ENCODE measurements at places on chromosomes 6 and 20. TPM values are rescaled to one million over a fixed set of nuclear protein-coding genes. Genes with fewer than 3 reads are reported as not detected.
A peak's percentile ranks its signal among the peaks of the same experiment; 100 is the strongest.

The CNBD2 gene
- 3.4 TPM for total RNA-seq

The SLC17A2 gene
- not detected for total RNA-seq

The PSORS1C2 gene
- total RNA-seq, result not detected

The COL19A1 gene
- total RNA-seq, result 2.5 TPM

The TGM2 gene
- 695 TPM for total RNA-seq

The THEMIS gene
- 0.97 TPM for total RNA-seq

The CPXM1 gene
- total RNA-seq, result 4.3 TPM

- DNase-seq, result no peak
These were observed 7.8 kb downstream of the RAMACL start for GRCh38 chr6:166578536-166579236.

DNA sequence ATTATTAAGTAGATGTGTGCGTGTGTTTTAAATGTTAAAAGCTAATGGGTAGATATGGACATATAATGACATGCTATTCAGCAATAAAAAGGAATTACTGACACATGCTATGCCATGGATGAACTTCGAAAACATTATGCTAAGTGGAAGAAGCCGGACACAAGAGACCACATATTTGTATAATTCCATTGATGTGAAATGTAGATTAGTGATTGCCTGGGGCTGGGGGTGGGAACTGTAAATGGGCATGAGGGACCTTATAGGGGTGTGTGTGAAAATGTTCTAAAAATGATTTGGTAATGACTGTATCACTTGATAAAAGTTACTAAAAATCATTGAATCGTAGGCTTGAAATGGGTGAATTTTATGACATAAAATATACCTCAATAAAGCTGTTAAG, 104.5 kb upstream of the BEND3 start:
- no peak for DNase-seq

- no peak for DNase-seq
These were observed 220.1 kb upstream of the DTNBP1 start for GRCh38 chr6:15882915-15883314.

DNA sequence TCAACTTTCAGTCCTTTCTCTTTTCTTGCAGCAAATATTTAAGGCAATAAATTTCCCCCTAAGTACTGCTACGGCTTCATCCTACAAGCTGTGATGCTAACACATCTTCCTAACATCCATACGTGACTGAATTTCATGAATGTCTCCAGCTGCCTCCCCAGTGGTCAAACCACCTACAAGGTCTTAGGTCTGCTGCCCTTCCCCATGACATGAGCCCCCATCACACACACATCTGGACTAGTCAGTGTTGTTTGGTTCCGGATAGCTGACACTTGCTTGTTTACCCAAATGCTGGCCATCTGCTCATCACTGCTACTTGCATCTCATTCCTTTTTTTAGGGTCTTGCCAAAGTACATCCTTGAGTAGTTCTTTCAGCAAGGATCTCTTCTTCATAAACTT, 14.6 kb downstream of the RRBP1 start:
- DNase-seq, result no peak

DNA sequence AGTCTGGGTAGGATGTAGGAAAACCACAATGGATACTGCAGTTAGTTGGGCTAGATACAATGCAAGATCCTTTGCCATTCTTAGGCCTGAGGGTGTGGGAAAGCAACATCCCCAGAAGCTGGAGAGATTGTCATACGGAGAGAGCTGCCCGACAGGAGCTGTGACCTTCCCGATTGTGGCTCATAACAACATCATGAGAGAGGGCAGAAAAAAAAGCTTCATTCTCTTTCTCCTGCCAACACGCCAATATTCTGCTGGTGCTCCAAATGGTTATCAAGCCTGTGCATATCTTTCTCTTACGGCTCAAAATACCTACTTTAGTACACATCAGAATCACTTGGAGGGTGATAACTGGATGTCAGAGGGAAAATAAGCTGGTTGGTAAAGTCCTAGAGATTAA, 81.1 kb downstream of the IBTK start:
- no peak for DNase-seq

GRCh38 chr6:170083236-170084051, 207.4 kb downstream of the DLL1 start:
- DNase-seq, result peak; percentile 13

DNA sequence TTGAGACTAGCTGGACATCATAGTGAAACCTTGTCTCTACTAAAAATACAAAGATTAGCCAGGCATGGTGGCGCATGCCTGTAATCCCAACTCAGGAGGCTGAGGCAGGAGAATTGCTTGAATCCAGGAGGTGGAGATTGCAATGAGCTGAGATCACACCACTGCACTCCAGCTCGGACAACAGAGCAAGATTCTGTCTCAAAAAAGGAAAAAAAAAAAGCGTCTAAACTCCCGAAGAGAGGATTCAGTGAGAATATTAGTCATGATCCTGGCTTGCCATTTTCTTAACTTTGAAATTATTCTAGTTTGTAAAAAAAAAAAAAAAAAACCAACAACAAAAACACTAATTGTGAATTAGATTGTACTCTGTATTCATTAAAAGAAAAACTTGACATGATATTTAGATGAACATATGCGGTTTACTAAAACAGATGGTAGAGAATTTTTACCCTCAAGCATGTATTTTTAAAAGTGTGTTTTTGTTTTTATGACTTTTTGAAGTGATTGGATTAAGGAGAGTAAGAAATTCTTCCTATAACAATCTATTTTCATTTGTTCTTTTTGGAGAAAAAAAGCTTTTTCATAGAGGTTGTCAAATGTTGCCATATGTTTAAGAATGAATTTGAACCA, 80.7 kb downstream of the UST start:
- no peak for DNase-seq

GRCh38 chr6:125354649-125355048, 52.9 kb upstream of the HDDC2 start:
- no peak for DNase-seq

GRCh38 chr6:122079916-122080315, 319.5 kb upstream of the HSF2 start:
- no peak for DNase-seq

GRCh38 chr6:168660400-168660945, 219.5 kb downstream of the SMOC2 start:
- no peak for DNase-seq

DNA sequence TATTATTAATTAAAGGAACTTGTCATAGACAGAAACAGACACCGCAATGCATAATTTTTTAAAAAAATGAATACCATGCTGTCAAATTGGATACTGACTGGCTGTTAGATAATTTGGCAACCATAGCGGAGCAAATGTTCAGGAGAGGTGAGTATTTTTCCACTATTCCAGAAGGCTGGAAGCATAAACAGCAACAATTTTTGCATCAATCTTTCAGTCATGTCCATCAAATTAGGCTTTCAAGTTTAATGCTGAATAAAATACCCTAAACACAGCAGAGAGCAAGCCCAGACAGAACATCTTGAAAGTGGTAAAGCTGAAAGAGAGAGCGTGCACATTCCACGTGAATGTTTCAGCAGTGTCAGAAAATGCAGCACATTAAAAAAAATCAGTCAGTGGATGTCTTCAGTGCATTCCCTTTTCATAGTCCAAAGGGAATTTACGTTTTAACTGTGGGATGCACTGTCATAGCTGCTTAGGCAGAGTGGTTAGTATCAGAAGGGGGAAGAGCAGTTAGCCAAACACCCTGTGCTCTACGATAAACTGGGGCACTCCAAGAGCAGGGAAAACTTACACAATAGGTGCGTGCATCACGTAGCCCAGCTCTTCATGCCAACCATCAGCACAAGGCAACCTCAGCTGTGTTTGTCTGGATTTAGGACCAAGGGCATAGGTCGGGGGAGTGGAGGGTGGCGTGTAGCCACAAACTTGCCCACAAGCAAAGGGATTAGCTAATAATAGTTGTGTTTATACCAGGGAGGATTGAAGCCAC, 116.2 kb upstream of the STMND1 start:
- peak; percentile 36 for DNase-seq

GRCh38 chr6:836276-836853, 143.4 kb upstream of the EXOC2 start:
- DNase-seq, result no peak

DNA sequence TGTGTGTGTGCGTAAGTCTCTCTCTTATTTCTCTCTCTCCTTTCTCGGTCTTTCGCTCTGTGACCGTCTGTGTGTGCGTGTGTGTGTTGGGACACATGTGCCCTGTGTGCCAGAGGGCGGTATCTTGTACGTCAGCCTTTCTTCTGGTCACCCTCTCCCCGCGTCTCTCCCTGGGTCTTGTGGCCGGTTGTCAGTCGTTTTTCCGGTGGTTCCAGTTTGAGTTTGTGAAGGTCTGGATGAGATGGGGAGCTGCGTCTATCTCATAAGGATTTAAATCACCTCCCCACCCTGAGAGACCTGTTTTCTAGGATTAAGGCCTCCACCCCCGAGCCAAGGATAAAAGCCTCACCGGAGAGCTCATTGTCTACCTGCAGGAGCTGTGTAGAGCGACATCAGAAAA, 295.5 kb upstream of the ZNF337 start:
- no peak for DNase-seq

DNA sequence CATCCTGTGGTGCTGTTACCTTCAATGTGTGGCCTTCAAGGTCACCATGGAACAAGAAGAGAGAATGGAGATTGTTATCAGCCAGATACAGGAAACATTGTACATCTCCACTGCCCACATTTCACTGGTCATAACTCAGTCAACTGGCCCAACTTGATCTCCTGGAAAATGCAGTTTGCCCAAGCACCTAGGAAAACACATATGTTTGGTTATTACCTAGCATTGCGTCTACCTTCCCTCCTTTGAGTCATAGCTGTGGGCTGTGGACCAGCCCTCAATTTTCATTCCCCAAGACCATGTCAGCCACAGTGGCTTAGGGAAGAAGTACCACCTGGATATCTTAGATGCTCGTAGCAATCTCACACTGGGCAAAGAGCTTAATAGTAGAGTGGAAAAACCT, 513.4 kb downstream of the KIF16B start:
- DNase-seq, result no peak

DNA sequence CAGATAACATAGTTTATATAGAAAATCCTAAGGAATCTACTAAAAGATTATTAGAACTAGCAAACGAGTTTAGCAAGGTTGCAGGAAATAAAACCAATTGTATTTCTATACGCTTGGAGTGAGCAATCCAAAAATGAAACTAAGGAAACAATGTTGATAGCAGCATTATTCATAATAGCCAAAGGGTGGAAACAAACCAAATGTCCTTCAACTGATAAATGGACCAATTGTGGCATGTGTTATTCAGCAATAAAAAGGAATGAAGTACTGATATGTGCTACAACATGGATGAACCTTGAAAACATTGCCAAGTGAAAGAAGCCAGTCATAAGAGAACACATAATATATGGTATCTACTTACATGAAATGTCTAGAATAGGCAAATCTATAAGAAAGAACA, 101.0 kb upstream of the VSTM2L start:
- DNase-seq, result no peak

GRCh38 chr6:138914701-138915100, 73.4 kb downstream of the REPS1 start:
- DNase-seq, result no peak

GRCh38 chr6:97925504-97925903, 642.5 kb upstream of the MMS22L start:
- DNase-seq, result no peak

- no peak for DNase-seq
These were observed 735 bp downstream of the SIRPG start for GRCh38 chr20:1656844-1657243.

DNA sequence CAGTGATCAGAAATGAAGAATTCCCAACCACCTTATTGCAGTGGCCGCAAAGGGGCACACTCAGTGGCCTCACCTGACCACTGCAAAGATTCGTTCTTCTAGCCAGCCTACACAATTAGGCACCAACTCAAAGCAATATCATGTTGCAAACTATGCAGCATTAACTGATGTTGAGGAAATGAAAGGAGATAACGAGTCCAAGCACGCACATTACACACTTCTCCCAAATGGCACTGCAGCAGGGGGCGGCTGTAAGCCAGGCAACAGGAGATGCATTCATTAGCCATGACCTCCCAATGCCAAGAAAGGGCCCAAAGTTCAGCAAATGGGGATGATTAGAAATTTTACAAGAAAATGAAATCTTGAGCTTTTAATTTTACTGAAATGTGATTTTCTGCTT, 39.3 kb downstream of the ATXN1 start:
- DNase-seq, result no peak

GRCh38 chr6:21908161-21908848, 314.8 kb downstream of the SOX4 start:
- DNase-seq, result no peak

DNA sequence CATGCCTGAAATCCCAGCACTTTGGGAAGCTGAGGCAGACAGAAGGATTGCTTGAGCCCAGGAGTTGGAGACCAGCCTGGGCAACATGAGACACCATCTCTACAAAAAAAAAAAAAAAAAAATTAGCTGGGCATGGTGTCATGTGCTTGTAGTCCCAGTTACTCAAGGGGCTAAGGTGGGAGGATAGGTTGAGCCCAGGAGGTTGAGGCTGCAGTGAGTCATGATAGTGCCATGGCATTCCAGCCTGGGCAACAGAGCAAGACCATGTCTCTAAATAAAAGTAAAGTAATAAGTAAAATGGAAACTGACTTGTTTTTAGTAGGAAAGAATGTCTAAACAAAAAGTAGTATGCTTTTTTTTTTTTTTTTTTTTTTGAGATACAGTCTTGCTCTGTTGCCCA, 240.7 kb downstream of the ARID1B start:
- DNase-seq, result no peak

DNA sequence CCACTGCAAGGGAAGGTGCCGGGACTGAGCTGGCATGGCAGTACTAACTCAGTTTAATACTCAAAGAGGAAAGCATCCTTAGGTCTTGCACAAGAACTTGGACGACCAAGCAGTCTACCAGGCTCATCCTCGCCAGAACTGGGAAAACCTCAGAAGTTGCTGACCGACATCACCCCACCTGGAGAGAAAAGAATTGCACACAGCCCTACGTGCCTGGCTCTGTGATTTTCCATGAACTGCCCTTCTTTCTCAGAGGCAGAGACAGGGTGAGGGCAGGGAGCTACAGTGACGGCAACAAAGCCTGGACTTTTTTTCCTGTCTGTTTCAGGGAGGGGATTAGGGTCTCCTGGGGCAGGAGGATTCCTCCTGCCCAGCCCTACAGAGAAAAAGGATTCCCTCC, 8.0 kb downstream of the JAG1 start:
- no peak for DNase-seq

DNA sequence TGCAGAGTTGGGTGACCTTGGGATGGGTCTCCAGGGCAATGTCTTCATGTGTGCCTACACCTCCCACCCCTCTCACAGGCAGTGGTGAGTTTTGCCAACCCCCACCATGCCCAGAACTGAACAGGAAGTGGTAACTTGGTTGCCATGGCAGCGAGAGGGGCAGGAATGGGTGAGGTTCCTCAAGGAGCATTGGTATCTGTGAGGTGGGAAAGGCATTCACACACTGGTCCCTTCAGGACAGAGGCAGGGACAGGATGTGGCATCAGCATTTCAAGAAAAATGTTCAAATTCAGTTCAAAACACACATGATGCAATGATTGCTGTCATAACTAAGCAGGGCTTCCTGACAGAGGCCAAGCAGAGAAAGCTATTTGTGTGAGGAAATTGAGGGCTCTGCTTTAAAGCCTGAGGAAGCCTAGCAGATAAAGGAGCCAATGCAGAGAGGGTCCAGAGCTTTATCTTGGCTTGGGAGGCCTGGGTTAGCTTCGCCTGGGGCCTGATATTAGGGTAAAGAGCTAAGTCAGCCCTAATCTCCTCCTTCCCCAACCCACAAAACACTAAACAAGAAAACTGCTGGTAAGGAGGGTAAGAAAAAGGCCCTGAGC, 551 bp downstream of the TREML2 start:
- DNase-seq, result peak; percentile 51

- no peak for DNase-seq
These were observed 17.1 kb downstream of the GFRA4 start for GRCh38 chr20:3646067-3646440.

Measured in left cardiac atrium (tissue), 4 donors.